ENCODE measurements at places on chromosomes 16 and 17.

- DNase-seq: peak; percentile 75
These were observed 115.5 kb upstream of the SMURF2 start for GRCh38 chr17:64777415-64778239.

- no peak for DNase-seq
These were observed 40.9 kb upstream of the C16orf78 start for GRCh38 chr16:49332589-49333258.

GRCh38 chr17:19339341-19339815 lies 23.1 kb downstream of the B9D1 start:
- no peak for DNase-seq

DNA sequence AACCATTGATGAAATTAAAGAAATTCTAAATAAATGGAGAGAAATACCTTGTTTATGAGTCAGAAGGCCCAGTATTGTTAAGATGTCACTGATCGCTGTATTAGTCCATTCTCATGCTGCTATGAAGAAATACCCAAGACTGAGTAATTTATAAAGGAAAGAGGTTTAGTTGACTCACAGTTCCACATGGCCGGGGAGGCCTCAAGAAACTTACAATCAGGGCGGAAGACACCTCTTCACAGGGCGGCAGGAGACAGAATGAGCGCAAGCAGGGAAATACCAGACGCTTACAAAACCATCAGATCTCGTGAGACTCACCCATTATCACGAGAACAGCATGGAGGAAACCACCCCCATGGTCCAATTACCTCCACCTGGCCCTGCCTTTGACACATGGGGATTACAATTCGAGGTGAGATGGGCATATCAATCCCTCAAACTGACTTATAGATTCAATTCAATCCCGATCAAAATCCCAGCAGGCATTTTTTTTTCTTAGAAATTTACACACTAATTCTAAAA lies 157.2 kb downstream of the ENGASE start:
- no peak for DNase-seq

DNA sequence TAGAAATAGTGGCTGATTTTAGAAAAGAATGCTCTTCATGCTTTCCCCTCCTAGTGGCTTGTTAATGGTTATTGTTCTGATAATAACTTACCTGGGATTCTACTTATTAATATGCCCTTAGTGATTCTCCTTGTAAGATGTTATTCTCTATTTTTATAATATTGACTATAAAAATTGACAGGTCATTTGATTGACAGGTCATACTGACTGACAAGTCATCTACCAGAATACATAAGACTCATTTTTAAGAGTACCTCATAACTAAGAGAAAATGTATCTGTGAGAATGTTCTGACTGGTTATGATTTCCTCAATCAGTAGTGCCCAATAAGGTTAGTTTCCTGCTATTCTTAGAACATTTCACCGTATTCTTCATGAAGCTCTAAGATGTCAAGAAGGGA lies 8.6 kb upstream of the COX10 start:
- no peak for DNase-seq

DNA sequence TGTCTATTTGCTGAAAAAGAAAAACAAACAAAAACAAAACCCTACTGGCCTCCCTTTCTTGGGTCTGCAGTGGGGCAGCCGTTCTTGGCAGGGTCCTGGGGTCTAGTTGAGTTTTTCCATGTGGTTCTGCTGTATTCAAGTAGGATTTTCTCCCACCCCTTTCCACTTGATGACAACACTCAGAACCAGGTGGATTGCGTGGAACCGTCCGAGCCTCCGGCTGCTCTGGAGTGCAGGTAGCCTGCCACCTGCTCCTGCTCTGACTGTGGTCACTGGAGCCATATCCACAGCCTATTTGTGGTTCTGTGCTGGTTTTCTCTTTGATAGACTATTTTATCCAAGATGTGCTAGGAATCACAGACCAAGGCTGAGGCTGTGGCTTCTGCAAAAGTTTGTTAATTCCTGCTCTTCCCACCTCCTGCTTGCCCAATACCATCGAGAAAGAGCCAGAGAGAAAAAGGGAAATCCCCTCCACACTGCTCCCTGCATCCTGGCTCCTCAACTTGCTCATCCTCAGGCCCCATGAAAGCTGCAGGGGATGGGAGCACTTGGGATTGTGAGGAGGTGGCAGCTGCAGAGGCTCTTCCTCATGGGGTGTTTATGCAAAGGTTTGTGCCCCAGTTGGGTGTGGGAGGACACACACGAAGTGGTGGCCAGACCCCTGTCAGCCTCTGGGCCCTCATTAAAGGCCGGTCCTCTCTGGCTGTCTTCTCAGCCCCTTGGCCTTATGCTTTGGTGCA lies 377.8 kb upstream of the TNRC6C start:
- no peak for DNase-seq

DNA sequence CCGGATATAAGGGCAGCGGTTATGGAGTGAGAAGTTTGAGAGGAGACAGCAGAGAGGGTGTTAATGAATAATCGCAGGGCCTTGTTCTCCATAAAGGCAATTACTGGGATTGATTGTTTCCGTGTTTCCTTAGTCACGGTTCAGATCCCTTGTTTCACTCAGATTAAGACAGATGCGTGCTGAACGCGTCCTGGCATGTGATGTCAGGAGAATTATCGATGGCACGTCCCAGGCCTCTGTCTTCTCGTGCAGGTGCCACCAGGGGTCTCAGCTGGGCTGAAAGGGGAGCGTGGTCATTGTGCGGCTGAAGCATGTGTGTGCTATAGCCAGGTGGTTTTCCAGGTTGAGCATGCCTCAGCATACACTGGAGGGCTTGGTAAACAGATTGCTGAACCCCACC lies 142.4 kb upstream of the NOL11 start:
- no peak for DNase-seq

DNA sequence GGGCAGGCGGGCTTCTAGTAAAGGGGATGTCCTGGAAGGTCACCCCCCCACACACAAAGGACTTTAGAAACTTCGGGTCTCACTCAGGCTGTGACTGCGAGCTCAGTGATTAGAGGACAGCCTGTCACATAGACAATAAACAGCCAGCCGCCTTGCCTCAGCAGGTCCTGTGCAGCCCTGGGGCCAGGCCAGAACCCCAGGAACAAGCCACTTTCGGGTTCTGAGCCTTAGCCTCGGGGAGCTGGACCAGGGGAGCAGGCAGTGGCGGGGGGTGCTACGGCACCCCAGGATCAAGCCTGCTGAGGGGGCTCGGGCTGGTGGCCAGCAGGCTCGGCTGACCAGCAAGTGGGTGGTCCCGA lies 1.1 kb downstream of the GAS7 start:
- DNase-seq: no peak

- DNase-seq: no peak
These were observed 650.6 kb upstream of the SALL1 start for GRCh38 chr16:51801635-51802034.

GRCh38 chr16:2226245-2226793 lies 2.9 kb downstream of the E4F1 start:
- no peak for DNase-seq

- no peak for DNase-seq
These were observed 204.8 kb downstream of the MRTFB start for GRCh38 chr16:14275934-14276333.

DNA sequence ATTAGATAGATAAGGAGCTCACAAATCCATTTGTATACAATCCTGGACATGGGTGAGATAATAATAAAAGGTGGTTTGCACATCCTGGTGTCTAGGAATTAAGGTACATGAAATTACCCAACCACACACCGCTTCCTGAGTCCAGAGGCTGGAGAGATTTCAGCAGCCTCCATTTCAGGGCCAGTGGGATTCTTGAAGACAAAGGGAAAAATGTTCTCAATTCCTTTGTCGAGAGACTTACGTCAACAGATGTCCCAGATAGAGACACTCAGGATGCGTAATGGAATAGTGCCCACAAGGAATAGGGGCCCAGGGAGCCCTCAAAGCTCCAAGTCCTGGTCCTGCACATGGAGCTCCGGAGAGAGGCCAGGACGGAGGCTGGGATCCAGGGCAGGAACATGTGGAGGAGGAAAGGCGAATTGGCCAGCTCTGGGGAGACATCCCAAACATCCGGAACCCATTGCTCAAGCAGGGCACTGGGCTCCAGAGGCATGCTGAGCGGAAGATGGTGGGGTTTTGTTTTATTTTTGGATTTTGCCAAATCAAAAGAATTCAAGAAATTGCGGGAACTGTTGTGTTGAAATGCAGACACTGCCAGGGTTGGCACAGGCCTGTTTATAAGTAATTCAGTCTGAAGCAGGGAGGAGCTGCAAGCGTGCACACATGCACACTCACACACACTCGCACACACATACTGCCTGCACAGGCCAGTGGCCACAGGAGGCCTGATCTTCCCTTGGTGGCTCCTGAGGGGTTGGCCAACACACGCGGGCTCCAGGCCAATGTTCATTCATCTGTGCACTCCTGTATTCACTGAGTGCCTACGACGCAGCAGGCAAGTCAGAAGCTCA lies 97.2 kb downstream of the NOG start:
- DNase-seq: peak; percentile 16

GRCh38 chr16:56916571-56917403 lies 15.2 kb upstream of the HERPUD1 start:
- no peak for DNase-seq

GRCh38 chr16:4414187-4414917 lies 2.0 kb downstream of the CORO7 start:
- no peak for DNase-seq

DNA sequence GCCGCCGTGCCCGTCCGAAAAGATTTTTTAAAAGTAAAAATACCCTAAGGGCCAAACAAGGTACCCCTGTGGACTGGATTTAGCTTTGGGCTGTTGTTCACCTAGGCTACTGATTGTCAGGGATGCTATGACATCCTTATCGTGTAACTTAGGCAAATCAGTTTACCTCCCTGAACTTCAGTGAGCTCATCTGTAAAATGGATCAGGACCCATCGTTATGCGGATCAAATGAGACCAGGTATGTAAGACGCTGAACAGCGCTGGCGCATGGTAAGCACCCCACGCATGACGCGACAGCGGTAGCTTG lies 658 bp upstream of the ZNF771 start:
- no peak for DNase-seq

- DNase-seq: no peak
These were observed 33.7 kb upstream of the HSBP1 start for GRCh38 chr16:83774066-83774465.

DNA sequence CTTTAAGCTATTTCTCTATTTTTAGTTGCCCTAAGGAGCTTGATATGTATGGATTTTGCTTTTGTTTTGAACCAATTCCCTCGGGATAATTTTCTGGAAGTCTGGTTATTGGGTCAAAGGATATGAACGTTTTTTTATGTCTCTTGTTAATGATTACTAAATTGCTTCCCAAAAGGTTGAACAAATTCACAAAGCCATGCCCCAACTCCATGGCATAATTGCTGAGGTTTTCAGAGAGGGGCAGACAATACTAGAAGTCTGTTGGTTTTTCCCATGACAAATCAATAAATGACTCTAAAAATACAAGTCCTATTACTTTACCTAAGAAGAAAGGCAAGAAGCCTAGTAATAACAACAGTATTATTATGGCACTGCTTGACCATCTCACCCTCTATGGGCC lies 11.4 kb upstream of the AKAP1 start:
- DNase-seq: no peak

- DNase-seq: no peak
These were observed 8.9 kb downstream of the RHBDF2 start for GRCh38 chr17:76492123-76492988.

DNA sequence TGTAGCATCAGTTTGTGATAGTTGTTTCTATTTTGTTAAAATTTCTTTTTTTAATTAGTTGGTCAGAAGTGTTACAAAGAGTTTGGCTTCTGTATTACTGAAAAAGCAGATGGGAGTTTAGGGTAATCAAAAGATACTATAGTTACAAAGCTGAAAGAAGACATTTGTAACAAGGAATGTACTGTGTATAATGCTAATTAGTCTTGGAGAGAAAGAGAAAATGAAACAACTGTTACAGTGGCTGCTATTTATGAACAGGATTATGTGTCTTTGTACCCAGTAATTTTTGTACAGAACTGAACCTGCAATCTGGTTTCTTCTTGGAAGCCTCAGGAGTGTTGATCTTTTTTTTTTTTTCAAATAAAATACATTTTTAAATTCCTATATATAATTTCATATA lies 14.3 kb downstream of the GDPD1 start:
- DNase-seq: no peak

GRCh38 chr16:54361246-54361645 lies 74.7 kb upstream of the IRX3 start:
- no peak for DNase-seq

GRCh38 chr17:17565471-17566339 lies 25.8 kb downstream of the PEMT start:
- no peak for DNase-seq

DNA sequence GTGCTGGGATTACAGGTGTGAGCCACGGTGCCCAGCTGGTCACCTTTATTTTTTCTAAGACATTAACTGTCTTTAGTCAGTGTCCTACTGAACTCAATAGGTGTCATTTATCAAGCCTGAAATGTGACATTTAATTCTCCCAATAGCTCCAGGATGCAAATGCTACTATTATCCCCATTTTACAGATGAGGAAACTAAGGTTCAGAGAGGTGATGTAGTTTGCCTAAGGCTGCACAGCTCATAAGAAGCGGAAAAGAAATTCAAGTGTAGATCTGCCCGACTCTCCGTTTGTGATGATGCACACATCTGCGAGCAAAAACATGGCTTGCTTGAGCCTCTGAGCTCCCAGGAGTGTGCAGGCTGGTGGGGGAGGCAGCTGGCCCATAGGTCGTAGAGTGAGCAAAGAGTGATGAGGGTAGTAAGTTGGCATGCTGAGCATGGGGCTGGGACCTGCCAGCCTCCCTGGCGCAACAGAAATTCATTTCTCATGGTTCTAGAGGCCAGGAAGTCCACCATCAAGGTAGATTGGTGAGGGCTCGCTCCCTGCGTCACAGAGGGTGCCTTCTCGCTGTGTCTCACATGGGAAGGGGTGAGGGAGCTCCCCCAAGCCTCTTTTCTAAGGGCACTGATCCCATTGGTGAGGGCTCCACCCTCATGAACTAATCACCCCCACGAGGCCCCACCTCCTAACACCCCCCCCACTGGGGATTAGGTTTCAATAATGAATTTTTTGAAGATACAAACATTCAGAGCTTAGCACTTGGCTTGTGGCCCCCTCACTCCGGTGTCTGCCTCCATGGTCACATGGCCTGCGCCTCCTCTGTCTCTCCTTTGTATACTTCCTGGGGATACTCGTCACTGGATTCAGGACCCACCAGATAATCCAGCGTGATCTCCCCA lies 141.5 kb upstream of the PLCG2 start:
- DNase-seq: no peak

DNA sequence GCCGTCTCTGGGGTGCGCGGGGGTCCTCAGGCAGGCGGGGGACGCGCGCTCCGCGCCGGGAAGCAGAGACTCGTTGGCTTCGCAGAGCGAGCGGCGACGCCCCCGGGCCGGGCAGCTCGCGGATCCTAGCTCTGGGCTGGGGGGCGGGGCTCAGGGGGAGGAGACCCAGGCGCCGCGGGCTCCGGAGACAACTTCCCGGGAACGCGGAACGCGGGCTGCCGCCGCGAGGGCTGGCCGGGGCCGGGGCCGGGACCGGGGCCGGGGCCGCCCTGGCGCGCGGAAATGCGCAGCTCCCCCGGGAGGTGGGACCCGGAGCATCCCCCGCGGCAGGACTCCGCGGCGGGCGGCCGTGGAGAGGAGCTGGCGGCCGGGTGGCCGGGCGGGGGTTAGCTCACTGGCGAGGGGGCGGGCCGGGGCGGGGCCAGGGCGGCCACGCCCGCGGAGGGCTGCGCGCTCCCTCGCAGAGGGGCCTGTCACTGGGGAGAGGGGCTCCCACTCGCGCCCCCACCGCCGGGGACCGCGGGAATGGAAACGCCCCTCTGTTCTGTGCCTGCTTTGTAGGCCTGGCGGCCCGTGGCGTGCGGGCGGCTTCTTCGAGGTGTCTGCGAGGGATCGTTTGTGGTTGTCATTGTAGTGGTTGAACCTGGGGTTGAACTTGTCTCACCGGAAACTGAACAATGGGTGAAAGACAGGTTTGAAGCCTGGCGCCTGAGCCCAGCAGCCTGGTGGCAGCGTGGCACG lies at the start of gene GAS7:
Gene GAS7 (minus strand): TSS at position 98 of the 741 bp plus-strand sequence.
- no peak for DNase-seq
